ENCODE measurements at places on chromosomes 16 and 17.

GRCh38 chr17:44933824-44934744, 13.5 kb downstream of the KIF18B start:
- DNase-seq, result no peak

- no peak for DNase-seq
These were observed 45.0 kb downstream of the MMP15 start for GRCh38 chr16:58070585-58070984.

- DNase-seq, result no peak
These were observed 5.6 kb upstream of the TACO1 start for GRCh38 chr17:63595132-63595531.

- no peak for DNase-seq
These were observed 6.3 kb downstream of the TBC1D16 start for GRCh38 chr17:80029258-80029974.

GRCh38 chr17:7214300-7215135, 5.1 kb downstream of the DLG4 start:
- peak; percentile 99 for DNase-seq

GRCh38 chr16:25912321-25912720, 220.6 kb downstream of the HS3ST4 start:
- no peak for DNase-seq

DNA sequence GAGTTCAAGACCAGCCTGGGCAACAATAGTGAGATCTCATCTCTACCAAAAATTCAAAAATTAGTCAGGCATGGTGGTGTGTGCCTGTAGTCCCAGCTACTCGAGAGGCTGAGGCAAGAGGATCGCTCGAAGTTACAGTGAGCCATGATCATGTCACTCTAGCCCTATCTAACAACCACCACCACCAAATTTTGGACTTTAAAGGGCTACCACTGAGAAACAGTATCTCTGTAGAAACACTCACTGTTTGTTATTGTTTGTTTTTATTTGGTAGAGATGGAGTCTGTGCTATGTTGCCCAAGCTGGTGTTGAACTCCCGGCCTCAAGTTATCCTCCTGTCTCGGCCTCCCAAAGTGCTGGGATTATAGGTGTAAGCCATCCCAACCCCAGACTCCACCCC, 1.3 kb upstream of the UBALD2 start:
- DNase-seq, result no peak

DNA sequence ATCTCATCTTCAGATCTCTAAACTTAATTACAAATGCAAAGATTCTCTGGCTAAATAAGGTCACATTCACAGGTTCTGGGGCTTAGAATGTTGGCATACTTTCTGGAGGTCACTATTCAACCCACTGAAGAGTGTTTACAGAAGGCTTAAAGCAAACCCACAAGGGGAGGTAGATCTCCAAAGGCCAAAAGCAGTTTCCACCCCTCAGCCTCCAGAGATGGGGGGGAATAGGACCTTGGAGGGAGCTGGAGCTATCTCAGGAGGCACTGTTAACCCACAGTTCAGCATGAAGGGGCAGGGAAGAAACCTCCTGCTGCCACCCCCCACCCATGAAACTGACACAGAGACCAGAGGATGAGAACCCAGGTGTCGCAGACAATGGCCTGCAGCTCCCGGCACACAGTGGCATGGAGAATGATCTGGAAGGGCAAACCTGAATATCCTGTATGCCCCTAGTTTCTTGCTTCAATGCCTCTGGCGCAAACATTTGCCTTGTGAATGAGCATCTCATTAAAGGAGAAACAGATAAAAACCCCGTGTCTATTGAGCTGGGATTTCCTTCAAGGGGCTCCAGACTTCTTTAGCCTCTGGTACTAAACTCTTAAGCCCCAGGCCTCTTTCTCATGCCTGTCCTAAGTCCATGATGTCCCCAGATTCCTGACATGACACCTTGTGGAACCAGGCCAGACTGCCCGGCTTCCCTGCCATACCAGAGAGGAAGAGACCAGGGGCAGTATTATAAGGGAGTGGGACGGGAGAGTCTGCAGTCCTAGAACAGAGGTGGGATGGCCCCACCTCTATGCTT, 103.1 kb upstream of the CDH5 start:
- DNase-seq, result no peak

DNA sequence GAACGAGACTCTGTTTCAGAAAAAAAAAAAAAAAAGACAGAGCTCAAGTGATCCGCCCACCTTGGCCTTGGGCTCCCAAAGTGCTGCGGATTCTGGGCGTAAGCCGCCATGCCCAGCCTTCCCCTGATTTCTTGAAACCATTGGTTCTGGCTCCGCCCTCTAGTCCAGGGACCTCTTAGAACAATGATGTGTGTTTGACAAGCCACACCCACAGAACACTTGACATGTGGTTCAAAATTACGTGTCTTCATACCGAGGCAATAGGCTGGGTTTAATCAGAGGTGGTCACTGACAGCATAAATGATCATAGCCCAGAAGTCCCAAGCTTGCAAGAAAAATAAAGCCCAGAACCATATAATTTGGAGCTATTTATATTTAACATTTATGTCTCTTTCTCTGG, 23.0 kb downstream of the KNOP1 start:
- no peak for DNase-seq

GRCh38 chr17:77372444-77373298, 231.9 kb downstream of the SEC14L1 start:
- peak; percentile 69 for DNase-seq

DNA sequence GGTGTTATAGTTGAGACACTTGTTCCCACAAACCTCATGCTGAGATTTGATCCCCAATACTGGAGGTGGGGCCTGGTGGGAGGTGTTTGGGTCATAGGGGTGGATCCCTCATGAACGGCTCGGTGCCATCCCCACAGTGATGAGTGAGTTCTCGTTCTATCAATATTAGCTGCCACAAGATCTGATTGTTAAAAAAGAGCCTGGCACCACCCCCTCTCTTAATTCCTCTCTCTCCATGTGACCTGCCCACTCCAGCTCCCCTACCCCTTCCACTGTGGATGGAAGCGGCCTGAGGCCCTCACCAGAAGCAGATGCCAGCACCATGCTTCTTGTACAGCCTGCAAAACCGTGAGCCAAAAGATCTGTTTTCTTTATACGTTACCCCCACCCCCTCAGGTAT, 31.2 kb downstream of the TRIM16 start:
- DNase-seq, result no peak

GRCh38 chr16:68644296-68644695, 814 bp upstream of the CDH3 start:
- no peak for DNase-seq

GRCh38 chr17:39360537-39360936, 40.9 kb downstream of the FBXL20 start:
- no peak for DNase-seq

DNA sequence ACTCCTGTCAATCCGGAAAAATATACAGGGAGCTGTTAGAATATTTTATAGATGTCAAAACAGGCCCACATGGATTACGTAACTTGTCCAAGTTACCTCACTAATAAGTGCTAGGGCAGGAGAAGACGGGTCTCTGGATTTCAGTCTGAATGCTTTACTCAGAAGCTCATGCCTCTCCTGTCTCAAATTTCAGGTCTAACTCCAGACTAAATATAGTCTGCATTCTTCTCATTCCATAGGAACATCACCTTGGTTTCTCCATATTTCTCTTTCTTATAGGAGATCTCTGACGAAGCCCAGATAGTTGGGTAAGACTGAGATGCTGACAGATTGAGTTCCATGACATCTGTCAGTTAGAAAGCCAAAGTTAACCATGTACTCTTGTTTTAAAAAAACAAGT, 174.2 kb downstream of the STX8 start:
- no peak for DNase-seq

GRCh38 chr16:19118938-19119431, 5.2 kb downstream of the ITPRIPL2 start:
- peak; percentile 68 for DNase-seq

- DNase-seq, result no peak
These were observed 1.9 kb upstream of the UNC13D start for GRCh38 chr17:75845933-75846691.

GRCh38 chr16:90011508-90011819, 7.8 kb downstream of the DBNDD1 start:
- no peak for DNase-seq

GRCh38 chr16:87365021-87365713, 18.4 kb downstream of the FBXO31 start:
- no peak for DNase-seq

DNA sequence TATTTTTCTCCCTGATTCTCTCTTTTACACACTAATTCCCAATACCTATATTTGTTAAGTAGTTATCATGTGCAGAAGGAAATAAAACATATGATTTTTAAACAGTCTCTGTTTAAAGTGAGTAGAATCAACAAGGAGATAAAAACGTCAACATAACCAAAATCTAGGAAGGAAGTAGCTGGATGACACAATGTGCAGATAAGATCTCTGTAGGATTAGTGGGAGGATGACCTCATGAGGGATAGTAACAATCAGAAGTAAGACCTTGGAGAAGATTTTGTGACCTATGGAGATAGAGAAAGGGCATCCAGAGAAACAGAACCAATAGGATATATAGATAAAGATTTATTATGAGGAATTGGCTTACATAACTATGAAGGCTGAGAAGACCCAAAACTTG, 262.6 kb upstream of the CDH11 start:
- no peak for DNase-seq

GRCh38 chr16:83624429-83625120, 183.2 kb upstream of the HSBP1 start:
- DNase-seq, result no peak

- no peak for DNase-seq
These were observed 33.8 kb downstream of the ESRP2 start for GRCh38 chr16:68202091-68202519.

DNA sequence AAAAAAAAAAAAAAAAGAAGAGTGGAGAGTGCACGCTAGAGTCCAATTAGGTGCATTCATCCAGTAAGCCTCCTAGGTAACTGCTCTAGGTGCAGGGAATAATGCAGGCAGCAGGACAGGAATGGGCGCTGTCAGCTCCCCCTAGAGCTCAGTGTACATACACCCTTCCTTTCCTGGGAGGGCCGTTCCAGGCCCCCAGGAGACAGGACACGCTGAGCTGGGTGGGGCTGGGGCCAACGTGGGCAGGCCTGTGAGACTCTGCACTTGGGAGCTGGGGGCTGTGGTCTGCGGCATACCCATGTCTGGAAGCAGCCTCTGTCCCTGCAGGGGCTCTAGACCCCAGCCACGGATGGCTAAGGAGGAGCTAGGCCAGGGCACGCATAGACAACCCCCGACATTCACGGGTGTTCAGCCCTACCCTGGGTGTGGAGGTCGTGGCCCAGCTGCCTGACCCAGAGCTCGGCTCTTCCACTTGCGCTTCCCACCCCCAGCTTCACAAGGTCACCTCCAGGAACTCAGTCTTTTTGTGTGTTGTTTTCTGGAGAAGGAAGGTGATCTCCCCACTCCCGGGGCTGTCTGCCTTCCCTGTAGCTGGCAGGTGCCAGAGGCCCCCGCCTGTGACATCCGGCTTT, 1.0 kb upstream of the ANTKMT start:
- DNase-seq, result no peak

GRCh38 chr16:86044241-86044671, 145.3 kb downstream of the IRF8 start:
- peak; percentile 30 for DNase-seq

- DNase-seq, result no peak
These were observed 44.7 kb upstream of the HS3ST3A1 start for GRCh38 chr17:13646411-13646810.

- no peak for DNase-seq
These were observed 13.7 kb upstream of the NLRC3 start for GRCh38 chr16:3590736-3591435.

GRCh38 chr17:82006468-82007227, 16.0 kb downstream of the CENPX start:
- DNase-seq, result no peak

DNA sequence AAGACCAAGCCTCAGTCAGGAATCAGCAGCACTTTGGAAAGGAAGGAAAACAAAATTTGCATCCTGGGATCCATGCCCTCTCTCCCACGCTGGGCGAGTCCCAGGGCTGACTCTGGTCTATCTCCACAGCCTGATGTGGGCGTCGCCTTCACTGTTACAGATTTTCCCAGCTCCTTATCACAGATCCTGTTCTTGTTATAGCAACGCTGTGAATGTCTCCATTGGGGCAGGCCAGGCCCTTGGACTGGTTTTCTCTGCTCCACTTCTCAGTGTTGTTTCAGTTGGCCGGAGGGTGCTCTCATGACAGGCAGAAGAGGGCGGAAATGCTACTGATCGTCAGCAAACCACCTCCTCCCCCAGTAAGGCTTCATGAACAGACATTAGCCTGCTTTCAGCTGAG, 127.9 kb upstream of the CDH11 start:
- DNase-seq, result no peak

GRCh38 chr16:71230122-71230845, at the start of gene HYDIN:
Gene HYDIN, minus strand, starts transcription at chr16:71230722. Its CDS starts 43,827 bp downstream, at chr16:71186895.
- peak; percentile 10 for DNase-seq

- DNase-seq, result no peak
These were observed 296.3 kb upstream of the AXIN2 start for GRCh38 chr17:65857718-65858117.

DNA sequence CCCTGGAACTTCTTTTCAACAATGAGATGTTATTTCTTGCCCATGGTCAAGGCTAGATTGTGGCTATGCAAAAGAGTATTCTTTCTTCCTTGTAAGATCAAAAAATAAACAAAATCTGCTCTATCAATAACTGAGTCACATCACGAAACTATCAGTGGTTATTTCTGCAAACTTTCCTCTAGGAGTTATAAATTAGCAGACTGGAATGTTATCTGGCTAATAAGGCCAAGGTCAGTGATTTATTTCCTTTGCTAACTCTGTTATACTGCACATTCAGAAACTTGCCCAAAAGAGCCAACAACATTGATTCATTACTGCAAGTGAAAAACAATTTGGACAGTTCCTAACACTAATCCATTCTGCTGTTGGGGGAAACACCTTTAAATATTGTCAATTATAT, 5.0 kb downstream of the ARL6IP1 start:
- DNase-seq, result no peak

- DNase-seq, result no peak
These were observed 775 bp downstream of the CYTH1 start for GRCh38 chr17:78781104-78781892.

DNA sequence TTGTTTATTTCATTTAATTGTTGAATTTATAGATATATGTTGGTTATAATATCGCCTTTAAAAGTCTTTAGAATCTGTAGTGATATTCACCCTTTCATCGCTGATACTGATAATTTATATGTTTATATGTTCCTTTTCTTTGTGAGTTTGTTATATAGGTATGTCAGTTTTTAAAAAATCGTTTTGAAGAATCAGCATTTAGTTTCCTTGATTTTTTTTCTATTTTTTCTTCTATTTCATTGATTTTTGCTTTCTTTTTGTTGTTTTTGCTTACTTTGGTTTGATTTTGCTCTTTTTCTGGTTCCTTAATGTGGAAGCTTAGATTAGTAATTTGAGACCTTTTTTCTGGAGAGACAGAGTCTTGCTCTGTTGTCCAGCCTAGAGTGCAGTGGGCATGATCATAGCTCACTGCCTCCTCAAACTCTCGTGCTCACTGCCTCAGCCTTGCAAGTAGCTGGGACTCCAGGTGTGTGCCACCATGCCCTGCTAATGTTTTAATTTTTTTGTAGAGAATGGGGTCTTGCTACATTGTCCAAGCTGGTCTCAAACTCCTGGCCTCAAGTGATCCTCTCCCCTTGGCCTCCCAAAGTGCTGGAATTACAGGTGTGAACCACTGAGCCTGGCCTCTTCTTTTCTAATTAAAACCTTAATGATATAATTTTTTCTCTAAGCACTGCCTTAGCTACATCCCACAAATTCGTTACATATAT, 7.5 kb downstream of the IST1 start:
- DNase-seq, result no peak

GRCh38 chr16:57382535-57383275, 10.4 kb downstream of the CX3CL1 start:
- no peak for DNase-seq

- no peak for DNase-seq
These were observed 8.5 kb upstream of the ADCY7 start for GRCh38 chr16:50257876-50258275.
